ENCODE measurements at places on chromosomes 5 and 9.

GRCh38 chr5:61330845-61331406, 1.1 kb upstream of the ZSWIM6 start:
- peak; percentile 71 for DNase-seq

GRCh38 chr5:67308988-67309688, 112.5 kb upstream of the CD180 start:
- no peak for DNase-seq

GRCh38 chr9:38431116-38431515, 6.9 kb upstream of the IGFBPL1 start:
- no peak for DNase-seq

- DNase-seq = no peak
These were observed 14.5 kb downstream of the FCN2 start for GRCh38 chr9:134895097-134895496.

- DNase-seq = no peak
These were observed 17.5 kb downstream of the IL9 start for GRCh38 chr5:135878156-135878620.

DNA sequence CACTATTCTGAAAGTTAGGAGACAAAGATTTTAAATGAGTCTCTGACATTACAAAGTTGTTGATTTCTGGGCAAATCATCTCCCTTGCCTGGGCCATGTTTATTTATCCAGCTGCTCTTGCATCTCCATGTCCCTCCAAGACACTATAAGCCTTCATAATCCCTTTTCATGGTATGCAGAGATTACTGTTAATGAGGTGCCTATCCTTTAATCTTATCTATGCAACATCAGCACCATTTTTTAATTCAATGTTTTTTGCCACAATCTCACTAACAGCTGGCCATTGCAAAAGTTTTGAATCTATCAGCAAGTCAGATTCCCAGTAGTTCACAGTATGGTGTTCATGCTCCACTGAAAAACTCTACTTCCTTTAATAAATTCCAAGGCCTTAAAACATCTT, 108.5 kb upstream of the PTPRD start:
- no peak for DNase-seq
